ENCODE measurements at places on chromosomes 12 and 14. TPM values are rescaled to one million over a fixed set of nuclear protein-coding genes. Genes with fewer than 3 reads are reported as not detected.

DNA sequence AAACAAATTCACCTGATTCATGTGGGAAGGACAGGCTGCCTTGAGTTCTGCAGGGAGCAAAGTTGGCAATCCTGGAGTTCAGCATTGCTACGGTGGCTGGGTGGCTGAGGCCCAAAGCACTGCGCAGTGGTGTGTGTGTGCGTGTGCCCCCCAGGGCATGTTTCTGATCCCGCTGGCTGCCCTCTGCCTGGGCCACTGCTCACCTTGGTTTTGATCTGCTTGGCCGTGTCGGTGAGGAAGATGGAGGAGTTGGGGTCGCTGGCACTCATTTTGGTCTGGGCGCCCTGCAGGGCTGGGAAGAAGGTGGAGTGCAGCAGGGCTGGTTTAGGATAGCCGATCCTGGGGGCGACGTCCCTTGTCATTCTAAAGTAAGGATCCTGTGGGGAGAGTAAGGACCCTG, 19.1 kb downstream of the SLC25A47 start:
- no peak for DNase-seq

- DNase-seq = no peak
These were observed 1763.7 kb upstream of the SEL1L start for GRCh38 chr14:83297361-83297760.

- DNase-seq = no peak
These were observed 55.5 kb upstream of the NPAS3 start for GRCh38 chr14:32883188-32883587.

GRCh38 chr14:103512701-103513611, 9.7 kb downstream of the CKB start:
- no peak for DNase-seq

DNA sequence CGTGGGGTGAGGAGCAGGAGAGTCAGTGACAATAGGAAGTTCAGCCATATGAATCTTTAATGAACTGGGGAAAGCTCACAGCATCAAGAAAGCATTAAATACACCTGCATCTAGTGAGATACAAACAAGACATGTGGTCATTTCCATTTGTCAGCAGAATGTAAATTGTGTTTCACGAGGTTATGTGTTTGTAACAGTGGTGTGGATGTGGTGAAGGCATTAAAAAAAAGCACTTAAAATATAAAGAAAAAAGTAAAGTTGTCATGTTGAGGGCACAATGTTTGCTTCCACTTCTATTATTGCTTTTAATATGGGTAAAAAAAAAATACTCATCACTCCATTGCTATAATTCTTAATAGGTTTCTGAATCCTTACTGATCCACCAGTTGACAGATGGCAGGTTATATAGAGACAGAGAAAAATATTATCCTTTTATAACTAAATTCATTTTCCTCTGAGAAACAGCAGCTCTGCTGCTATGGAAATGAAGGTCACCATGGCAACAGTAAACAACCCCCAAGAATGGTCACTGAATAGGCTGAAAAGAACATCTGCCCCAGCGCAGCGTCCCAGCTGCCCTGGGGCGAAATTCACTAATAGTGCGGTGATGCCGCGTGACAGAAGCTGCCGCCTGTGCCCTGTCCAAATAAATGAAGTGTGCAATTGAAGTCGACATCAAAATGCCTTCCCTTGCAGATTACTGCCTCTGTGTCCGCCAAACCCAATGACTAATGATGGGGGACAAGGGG, 226.1 kb downstream of the FOXN3 start:
- DNase-seq = no peak

DNA sequence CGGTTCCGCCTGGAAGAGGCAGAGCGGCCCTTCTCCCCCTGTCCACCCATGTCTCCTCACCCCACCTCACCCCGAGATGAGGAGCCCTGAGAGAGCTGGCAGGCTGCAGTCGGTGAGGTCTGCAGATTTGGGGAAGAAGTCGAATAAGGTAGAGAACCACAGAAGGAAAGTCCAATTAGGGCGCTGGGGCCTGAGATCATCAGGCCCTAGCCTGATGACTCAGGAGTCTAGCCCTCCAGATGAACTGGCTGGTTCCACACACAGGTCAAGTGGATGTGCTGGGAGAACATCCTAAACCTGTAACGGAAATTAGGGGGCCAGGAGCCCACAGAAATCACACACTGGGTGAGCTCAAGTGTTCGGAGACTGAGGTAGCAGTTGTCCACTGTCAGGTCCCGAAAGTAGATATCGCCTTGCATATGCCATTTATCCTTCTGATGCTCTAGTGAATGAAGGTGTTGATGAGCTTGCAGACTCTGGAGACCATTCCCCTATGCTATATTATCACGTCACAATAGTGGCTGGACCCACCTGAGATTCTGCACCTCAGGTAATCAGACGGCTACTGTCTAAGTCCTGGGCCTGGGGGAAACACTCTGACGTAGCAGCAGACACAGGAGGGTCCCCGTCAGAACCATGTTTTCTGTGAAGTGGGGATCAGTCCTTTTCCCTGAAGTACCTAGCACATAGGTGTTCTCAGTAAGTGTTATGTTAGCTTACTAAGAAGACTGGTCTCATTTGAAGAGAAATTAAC, 886 bp upstream of the METTL17 start:
- no peak for DNase-seq

DNA sequence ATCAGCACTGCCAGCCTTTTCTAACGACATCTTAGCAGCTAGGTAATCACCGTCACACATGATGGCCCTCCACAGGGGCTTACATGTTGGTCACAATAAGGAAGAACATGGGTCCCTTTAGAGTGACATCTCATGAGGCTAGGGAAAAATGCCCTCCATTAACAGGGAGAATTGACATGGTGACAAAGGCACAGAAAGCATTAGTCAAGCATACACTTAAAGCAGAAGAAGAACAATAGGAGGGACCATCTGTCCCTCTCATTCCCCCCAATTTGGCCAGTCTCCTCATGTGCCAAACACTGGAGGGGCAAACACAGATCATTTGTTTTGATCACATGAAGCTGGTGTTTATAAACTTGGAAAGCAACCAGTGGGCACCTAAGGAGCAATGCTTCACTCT, 78.0 kb downstream of the GRIP1 start:
- DNase-seq = no peak

- DNase-seq = no peak
These were observed 1.1 kb downstream of the CNTN1 start for GRCh38 chr12:40693207-40693821.

DNA sequence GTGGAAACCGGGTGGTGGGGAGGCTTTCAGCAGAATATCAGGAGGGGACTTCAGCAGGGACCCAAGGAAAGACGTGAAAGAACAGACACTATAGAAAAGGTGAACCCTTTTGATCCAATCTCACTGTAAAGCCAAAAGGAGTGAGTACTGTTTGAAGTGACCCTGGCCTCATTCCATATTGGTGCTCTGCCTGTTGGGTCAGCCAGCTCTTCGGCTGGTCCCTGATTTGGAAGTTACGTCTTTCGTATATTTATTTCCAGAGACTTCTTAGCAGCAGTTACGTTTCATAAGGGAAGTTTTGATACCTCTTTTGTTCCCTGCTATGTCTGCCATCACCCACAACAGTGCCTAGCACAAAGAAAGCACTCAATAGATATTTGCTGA, 21.9 kb downstream of the WNT5B start:
- DNase-seq = no peak

DNA sequence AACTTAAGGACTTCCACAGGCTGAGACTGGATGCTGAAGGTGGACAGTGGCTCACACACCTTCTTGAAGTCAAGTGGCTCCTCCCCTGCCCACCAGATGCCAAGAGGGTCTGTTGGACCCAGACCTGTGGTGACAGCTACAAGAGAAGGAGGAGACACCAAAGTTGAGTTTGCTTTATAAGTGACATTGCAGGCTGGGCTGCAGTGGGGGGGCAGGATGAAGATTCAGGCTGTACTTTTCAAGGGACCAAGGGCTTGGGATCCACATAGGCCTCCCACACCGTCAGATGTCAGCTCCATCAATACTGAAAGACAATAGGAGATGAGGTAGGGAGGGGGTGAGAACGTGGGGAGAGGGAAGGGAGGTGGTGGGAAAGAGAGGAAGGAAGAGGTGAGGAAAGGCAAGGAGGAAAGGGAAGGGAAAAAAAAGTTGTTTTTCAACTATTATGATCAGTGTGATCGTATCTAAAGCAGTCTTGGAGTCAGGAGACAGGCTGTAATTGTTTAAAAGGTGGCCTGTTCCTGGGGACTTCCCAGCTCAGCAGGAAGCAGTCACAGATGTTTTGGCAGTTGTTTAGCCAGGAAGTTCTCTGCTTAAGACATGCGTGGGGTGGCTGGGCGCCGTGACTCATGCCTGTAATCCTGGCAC, 84.1 kb upstream of the RESF1 start:
- DNase-seq = peak; percentile 76

- DNase-seq = peak; percentile 65
These were observed 22.8 kb downstream of the ITPK1 start for GRCh38 chr14:93092606-93093556.

DNA sequence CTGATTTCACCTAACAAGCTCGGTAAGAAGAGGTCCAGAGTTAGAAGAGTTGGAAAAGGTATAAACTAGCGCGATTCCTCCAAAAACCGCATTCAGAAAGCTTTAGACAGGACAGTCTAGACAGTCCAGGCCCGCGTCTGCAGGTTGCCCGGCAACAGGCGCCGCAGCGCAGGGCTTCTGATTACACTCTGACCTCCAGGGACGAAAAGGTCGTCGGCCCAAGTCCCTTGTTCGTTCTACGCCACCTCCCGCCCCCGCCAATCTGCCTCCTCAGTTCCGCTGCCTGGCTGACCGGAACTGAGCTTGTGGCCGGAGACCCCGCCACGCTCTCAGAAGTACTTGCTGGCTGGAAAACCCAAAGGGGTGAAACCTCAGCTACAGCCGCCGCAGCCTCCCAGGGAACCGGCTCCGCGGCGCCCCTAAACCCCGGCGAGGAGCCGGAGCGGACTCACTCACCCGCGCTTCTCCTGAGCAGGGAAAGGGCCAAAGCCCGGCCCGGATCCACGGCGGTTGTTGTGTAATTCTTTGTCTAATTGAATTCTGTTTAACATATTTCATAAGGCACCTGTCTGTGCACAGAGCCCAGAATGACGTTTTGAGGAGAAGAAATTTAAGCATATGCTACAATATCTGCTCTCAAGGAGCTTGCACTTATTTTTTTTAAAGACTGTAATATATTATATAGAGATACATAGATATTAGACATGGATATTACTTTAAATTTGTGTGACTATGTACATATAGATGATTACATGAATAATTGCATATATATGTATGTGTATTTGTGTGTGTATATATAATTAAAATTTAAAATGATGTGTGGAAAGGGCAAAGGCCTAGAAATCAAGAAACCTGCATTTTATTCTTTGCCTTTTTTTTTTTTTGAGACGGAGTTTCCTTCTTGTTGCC, at the start of gene CAPS2:
CAPS2 (minus strand) TSS at position 407 of the 909 bp plus-strand sequence. CDS start 3,826 bp downstream, outside the sequence.
- DNase-seq = peak; percentile 89

DNA sequence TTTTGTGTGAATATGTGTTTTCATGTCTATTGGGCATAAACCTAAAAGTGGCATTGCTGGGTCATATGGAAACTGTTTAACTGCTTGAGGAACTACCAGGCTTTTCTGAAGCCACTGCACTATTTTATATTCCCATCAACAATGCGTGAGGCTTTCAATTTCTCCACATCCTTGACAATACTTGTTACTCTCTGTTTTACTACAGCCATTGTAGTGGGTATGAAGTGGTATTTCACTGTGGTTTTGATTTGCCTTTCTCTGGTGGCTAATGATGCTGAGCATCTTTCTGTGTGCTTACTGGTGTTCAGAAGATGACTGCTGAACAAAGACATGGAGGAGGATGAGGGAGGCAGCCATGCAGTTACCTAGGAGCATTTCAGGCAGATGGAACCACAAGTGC, 13.2 kb upstream of the TDG start:
- DNase-seq = no peak

- DNase-seq = no peak
These were observed 92.9 kb downstream of the KSR2 start for GRCh38 chr12:117875744-117876435.

GRCh38 chr12:128586451-128587029, 237.2 kb downstream of the SLC15A4 start:
- DNase-seq = no peak

GRCh38 chr14:55749946-55750345, 169.9 kb downstream of the KTN1 start:
- no peak for DNase-seq

WIF1 gene
- total RNA-seq = 0.62 TPM

PDE6H gene
- total RNA-seq = not detected

CEBPE gene
- not detected for total RNA-seq

DENR gene
- total RNA-seq = 28.1 TPM

ASB2 gene
- 294 TPM for total RNA-seq

EVL gene
- total RNA-seq = 41.8 TPM

KRT5 gene
- total RNA-seq = 0.16 TPM
